ENCODE measurements at places on chromosomes 5 and 9.
A peak's percentile ranks its signal among the peaks of the same experiment; 100 is the strongest.

DNA sequence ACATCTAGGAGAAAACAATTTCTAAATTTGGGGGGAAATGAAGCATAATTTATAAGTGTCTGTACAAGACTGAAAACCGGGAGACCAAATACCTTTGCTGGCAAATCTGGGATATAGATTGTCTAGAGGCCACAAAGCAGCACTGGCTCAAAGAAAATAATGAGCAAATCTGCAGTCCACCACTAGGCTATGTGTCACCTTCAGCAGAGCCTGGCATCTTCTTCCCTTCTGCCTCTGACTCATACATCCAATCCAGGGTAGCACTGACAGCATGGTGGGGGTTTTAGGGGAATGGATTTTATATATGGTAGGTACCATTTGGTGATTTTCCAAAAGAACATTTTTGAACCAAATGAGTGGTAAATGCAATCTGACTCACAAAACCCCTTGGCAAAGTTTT, 12.8 kb downstream of the FAM81B start:
- DNase-seq, result no peak

DNA sequence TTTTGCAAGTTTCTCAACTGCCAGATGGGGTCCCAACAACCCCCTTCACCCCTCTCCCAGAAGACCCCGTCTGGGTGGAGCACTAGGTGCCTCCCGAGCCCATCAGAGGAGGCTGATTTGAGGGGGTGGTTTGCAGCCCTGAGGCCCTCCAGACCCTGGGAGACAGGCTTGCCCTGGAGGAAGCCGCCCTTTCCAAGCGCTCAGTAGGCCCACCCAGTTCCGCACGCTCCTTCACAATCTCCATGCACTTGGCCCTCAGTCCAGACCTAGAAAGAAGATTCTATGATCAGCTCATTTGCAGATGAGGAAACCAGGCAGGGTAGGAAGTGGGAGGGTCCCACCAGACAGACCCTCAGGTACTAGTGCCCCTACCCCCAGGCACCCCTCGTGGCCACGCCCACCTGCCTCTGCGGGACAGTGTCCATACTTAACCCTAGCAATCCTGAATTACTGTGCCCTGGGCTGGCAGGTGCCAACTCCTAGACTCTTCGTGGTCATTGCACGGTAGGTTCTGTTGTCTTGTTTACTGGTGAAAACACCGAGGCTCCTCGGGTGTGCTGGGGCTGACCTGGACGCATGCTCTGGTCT, 22.3 kb downstream of the OR2V1 start:
- DNase-seq, result no peak

- DNase-seq, result peak; percentile 54
These were observed 28.0 kb downstream of the TEX10 start for GRCh38 chr9:100324594-100325200.

DNA sequence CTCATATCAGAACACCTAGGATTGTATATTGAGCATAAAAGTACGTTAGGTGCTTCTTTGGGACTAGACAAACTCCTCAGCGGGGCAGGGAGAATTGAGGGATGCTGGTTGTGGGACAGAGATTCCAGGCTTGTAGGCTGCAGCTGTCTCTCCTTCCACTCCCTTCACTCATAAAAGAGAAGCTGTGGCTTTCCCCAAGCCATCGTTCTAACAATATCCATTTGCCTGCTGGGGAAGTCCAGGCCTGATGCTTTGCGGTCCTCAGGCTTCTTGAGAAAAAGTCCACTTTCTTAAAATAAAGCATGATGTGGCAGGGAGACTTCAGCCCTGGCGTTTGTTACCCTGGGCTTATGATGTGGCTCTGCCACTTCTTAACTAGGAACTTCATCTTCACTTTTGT, 129.3 kb upstream of the OSMR start:
- no peak for DNase-seq

- DNase-seq, result peak; percentile 8
These were observed 2.5 kb downstream of the TLE1 start for GRCh38 chr9:81686614-81687520.

GRCh38 chr5:89396278-89396954, 513.4 kb upstream of the MEF2C start:
- peak; percentile 85 for DNase-seq

DNA sequence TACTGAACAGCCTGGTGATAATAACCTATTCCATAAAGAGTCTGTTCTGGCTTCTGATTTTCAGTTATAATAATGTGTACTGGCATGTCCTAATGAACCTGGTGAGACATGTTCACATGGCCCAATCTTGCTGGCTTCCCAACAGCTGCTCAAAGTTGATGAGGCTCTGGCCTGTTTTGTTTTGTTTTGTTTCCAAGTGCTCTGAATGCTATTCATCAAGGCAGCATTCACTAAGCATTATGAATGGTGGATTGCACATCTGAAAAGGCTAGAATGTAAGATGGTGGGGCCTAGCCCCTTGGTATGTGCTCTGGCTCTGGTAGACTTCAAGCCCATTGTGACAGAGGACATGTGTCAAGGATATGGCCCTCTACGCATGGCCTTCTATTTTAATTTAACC, 388.5 kb downstream of the PSAT1 start:
- DNase-seq, result no peak

- no peak for DNase-seq
These were observed 53.8 kb upstream of the SNX2 start for GRCh38 chr5:122721127-122721526.

DNA sequence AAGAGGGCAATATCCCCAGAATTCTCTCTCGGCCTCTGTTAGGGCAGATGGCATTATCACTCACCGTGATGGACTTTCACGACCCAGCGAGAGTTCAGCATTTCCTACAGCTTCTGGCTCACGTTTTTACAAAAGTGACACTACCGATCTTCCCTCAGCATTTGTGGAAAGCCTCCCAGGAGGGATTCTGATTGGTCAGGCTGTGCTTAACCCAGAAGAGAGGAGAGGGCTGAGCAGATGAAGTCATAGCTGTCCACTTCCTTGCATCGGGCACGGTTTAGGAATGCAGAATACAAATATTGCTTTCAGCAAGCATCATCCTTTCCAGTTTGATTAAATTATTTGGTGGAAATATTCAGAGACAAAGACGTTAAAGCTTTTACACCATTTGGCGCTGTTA, 277.4 kb upstream of the MSX2 start:
- DNase-seq, result no peak

DNA sequence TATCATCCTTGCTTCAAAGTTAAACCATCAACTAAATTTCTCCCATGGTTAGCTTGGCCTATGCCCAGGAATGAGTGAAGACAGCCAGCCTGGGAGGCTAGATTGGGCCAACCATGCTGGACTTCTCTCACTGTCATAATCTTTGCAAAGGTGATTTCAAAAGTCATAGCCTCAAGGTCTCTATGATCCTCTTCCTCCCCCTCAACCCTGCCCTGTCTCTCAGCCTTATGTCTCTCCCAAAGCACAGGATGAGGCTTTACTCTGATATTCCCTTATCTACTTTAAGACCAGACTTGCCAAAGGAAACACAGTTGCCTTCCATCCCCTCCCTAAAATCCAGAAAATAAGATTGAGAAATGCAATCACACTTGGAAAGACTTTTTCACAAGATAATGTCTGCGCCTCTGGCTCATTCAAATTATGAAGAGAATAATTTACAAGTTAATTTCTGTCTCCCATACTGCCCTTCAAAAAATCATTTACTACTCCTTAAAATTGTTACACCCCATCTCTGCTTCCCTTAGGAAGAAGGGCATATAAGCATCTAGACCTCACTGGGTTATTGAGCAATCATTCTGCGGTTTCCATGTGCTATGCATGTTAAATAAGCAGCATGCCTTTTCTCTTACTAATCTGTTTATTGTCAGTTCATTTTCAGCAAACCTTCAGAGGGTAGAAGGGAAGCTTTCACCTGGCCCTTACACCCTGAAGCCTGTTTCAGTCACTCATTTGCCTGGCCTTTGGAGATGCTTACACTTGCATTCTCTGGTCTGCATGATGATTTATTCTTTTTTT, 113.8 kb upstream of the ANKRD55 start:
- peak; percentile 64 for DNase-seq

Data from AML-193 (cell line).